ENCODE measurements at places on chromosomes 12 and 14. TPM values are rescaled to one million over a fixed set of nuclear protein-coding genes. Genes with fewer than 3 reads are reported as not detected.

The FNTB gene
- total RNA-seq, result 18.7 TPM

The KCNK13 gene
- total RNA-seq, result 0.62 TPM

The SLC48A1 gene
- 20.7 TPM for total RNA-seq

The OAS1 gene
- total RNA-seq, result 4.0 TPM

The RPGRIP1 gene
- total RNA-seq, result not detected

The SLCO1B1 gene
- 0.24 TPM for total RNA-seq
